ENCODE measurements at places on chromosomes 6 and 20.

DNA sequence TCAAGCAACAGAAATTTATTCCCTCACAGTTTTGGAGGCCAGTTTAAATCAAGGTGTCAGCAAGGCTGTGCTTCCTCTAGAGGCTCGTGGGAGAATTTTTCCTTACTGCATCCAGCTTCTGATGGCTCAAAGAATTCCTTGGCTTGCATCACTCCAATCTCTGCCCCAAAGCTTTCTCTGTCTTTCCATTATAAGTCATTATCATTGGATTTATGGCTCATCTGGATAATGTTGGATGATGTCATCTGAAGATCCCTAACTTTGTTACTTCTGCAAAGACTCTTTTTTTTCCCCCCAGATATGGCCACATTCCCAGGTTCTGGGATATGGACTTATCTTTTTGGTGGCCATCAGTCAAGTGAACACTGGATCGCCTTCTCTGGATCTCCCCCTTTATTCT, 146.3 kb upstream of the B3GAT2 start:
- no peak for DNase-seq

GRCh38 chr6:144006736-144007477, 1.2 kb downstream of the PLAGL1 start:
- peak; percentile 71 for DNase-seq

DNA sequence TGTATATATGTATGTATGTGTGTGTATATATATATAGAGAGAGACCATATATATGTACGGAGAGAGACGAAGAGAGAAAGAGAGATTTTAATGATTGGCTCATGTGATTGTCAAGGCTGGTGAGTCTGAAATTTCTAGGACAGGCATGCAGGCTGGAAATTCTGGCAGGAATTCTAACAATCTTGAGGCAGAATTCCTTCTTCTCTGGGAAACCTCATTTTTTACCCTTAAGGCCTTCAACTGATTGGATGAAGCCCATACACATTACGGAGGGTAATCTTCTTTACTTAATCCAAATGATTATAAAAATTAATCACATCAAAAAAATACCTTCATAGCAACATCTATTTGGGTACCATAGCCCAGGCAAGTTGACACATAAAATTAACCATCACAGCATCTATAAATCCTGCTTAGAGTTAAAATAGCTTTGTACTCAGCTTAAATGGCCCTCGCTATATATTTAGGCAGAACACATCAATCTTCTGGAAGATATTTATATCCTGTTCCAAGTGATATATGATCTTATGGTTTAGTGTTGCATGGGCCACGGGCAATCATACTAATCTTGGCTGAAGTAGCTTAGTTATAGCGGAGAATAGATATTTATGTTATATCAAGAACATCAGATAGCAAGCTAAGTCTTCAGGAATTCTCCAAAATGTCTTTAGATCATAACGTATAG, 36.6 kb downstream of the ABRACL start:
- no peak for DNase-seq

DNA sequence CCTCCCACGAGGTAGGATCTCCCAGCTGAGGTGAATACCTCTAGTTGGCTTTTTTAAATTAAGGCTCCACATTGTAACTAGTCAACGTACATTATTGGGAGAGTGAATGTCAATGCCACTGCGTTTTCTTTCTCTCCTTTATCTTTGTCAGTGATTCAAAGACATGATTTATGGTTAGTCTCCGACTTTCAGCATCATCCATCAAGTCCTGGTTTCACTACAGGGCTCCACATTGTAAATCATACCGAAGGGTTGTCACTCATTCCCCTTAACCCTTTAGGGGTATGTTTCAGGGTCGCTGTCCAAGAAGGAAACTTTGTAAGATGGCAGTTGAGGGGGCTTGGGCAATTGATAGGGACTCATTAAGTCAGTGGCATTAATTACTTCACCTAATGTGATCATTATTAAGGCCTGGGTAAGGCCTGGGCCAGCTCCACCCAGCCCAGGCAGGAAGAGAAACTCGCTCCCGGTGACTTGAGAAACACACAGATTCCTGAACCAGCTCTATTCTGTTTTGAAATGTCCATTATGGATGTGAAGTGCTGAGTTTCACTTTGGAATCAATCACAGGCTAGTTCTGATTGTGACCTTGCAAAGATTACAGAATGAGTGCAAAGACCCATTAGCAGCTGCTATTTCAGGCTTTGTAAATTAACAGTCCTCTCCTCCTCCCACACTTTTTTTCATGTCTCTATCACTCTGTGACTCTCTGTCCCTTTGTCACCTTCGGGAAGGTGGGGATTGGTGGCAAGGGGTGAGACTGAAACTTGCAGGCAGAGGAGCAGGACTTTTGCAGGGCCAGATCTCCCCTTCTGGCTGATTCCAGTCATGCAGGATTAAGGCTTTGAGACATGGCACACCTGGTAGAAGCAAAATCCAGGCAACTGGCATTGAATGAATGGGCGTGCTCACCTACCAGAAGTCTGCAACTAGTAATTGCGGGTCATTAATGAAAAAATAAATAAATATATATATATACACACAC, 222.4 kb downstream of the TSHZ2 start:
- no peak for DNase-seq

DNA sequence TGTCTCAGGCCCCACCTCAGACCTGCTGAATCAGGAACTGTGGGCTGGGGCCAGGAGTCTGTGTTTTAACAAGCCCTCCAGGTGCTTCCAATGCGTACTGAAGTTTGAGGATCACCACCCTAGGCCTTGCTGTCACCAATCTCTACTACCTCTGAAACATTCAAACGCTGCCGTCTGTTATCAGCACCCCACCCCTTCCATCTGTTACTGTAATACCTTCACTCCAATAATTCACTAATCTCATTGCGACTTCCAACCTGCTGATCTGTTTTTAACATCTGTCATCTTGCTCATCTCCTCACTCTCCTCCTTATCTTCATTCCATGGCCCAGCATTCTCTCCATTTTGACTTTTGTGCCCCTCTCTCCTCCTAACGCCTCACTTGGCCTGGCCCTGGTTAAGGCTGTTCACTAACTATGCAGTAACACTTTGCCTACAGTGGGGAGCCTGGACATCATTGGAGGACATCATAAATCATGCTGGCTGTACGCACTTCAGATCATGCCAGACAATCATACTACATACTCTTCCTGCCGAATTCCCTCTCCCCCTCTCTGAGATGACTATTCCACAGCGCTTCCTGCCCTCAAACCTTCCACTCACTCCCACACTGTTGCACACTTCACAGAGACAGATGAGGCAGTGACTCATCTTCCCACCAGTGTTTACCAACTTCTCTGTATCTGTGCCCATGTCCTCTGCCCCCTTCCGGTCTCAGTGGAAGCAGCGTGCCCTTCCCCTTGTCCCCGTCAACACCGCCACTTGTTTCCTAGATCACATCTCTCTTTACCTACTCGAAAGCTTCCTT, 3.0 kb upstream of the GUCA1B start:
- peak; percentile 43 for DNase-seq

GRCh38 chr6:16274483-16274882, 36.1 kb downstream of the GMPR start:
- no peak for DNase-seq

DNA sequence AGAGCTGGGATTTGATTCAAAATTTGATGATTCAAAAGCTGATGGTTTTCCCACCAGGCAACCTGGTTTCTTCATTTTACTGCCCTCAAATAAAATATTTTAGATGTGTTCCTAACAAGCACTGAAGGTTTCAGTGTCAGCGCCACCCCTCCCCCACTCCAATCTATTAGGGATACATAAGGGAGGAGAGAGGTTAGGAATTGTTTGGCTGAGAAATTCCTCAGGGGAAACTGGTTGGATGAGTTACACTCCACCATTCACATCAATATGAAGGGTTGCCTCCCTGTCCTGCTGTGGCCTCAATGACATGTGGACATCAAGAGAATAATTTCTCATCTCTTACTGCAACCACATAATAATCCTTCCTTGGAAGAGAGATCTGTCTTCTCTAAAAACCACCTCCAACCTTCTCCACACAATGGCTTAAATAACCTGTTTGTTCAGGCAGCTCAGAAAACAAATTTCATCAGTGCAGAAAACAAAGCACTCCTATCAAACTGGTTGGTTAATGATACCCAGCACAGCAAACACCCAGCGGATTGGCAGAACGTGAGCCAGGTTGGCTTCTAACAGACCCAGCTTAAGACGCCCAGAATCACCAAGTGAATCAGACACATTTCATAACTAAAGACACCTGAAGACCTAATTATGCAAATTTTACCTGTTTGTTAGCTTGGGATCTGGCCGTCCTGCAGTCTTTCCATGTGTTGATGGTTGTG, 136.0 kb upstream of the SGK1 start:
- peak; percentile 50 for DNase-seq

DNA sequence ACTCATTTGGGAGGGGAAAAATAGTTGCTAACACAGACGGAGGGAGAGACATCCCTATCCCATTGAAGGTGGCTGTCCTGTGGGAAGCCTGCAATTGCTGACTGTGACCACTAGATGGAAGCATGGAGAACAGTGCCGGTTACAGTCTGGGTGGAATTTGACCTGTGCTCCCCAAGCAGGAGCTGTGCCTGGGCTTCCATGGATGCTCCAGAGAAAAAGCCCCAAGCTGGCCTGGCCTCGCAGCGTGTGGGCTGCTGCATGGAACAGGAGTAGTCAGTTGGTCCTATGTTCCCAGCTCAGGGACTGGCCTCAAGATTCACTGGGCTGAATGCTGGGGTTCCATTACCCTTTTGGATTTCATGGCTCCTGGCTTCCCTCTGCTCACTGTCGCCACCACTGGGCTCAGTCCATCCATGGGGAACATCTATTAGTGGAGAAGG, 116.3 kb upstream of the CHD6 start:
- DNase-seq = peak; percentile 34

DNA sequence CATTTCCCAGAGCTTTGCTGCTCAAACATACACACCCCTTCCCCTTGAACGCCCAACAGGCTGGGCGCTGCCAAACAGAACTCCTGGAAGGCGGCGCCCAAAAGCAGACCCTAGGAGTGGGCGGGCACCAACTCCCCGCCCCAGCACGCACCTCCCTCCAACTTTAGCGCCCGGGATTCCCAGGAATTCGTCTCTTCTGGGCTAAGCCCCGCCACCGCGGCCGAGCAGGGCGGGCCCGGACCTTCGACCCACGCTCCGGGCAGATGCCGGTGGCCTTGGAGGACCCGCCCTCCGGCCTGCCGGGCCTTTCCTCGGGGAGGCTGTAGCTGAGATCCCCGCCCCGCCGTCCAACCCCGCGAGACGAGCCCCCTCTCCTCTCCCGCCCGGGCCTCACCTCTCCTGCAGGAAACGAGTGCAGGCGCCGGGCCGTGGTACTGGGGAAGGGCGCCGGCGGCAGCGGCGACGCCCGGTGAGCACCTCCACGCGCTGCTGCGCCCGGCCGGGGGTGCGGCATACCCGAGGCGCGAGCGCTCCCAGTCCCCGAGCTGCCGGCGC, 659 bp downstream of the MCUR1 start:
- DNase-seq = peak; percentile 33

DNA sequence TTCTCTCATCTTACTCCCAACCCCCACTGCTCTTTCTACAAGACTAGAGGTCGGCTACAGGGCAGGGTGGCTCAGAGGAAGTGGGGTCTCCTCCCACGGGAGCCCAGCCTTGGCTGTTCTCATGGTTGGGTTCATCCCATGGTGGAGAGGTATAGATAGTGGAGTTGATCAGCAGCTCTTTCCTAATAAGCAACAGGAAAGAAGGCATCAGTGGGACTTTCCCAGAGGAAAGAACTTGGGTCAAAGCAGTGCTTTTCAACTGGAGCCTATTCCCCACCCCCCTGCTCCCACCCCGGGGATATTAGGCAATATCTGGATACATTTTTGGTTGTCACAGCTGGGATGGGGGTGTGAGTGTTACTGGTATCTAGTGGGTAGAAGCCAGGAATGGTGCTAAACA, 200.9 kb downstream of the NFATC2 start:
- DNase-seq = no peak

- DNase-seq = no peak
Measured at GRCh38 chr6:11089695-11090094, 3.9 kb upstream of the SMIM13 start.

- no peak for DNase-seq
Measured at GRCh38 chr6:125246566-125246965, 55.2 kb downstream of the HDDC2 start.

- DNase-seq = no peak
Measured at GRCh38 chr6:155378276-155378675, 64.0 kb upstream of the TFB1M start.

DNA sequence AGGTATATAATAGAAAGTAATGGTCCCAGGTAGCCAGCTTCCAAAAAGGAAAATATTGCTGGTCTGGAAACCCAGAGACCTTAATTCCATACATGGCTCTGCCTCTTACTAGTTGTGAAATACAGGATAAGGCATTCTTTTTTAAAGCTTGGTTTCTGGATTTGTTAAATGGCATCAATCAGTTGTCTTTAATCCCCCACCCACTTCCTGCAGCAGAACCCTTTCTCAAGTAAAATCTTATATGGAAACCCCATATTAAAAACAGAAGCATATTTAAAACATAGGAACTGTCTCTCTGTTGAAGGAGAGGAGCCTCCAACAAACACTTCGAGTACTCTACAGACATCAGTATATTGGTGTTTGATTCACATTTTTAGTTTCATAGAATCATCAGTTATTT, 6.2 kb upstream of the LCA5 start:
- DNase-seq = no peak

DNA sequence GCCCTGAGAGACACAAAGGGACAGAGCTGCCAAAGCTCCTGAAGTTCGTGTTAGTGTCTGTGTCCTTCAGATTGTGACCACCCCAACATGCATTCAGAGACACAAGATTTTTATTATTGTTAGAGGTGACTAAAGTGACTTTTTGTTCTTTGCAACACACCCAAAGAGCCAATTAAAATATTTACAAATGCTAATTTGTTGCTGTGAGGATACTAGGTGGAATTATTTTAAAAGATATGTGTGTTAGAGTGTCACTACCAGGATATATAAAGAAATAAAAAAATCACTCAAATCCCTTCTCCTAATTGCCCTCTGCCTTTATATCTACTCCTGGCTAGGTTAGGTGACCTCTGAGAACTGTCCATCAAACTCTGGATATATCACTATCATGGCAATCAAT, 160.7 kb downstream of the GRIK2 start:
- DNase-seq = no peak

DNA sequence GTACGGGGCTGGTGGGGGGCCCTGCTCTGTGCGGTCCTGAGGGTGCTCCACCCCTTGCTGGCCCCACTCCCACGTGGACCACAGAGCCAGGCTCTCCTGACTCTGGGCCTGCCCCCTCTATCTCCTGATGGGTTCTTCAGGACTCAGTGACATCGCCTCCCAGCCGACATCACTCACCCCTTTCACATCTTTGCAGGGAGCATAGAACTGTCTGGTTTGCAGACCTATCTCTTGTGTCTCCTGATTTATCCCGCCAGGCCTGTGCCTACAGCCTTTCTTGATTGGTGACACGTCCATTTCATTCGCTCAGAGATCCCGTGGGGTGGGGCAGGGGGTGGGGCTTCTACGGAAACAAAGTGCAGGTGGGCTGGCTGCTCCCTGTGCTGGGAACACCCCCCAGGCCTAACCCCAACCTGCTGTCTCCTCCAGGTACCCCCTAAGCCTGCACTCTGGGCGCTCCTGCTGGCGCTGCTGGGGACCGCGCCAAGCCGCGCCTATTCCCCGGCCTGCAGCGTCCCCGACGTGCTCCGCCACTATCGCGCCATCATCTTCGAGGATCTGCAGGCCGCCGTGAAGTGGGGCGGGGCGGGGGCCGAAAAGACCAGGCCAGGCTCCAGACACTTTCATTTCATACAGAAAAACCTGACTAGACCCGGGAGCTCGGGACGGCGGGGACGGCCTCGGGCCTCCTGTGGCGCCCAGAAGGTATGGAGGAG, 1.7 kb downstream of the C20orf204 start:
- DNase-seq = no peak

Data from bronchial epithelial cell (primary cell).